ENCODE measurements at places on chromosomes 5 and 9.

- no peak for DNase-seq
These were observed 47.9 kb downstream of the STK10 start for GRCh38 chr5:172140120-172140519.

GRCh38 chr5:173625261-173625660 lies 8.8 kb upstream of the BOD1 start:
- no peak for DNase-seq

DNA sequence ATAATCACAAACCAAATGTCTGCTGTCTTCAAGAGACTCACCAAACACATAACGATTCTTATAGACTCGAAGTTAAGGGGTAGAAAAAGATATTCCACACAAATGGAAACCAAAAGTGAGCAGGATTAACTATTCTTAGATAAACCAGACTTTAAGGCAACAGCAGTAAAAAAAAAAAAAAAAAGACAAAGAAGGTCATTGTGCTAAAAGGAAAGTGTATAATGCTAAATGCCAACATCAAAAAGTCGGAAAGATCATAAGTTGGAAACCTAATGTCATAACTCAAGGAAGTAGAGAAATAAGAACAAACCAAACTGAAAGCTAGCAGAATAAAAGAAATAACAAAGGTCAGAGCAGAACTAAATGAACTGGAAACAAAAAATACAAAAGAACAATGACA lies 714.6 kb downstream of the SEMA5A start:
- no peak for DNase-seq

GRCh38 chr5:148853868-148854267 lies 27.5 kb downstream of the ADRB2 start:
- DNase-seq: no peak

DNA sequence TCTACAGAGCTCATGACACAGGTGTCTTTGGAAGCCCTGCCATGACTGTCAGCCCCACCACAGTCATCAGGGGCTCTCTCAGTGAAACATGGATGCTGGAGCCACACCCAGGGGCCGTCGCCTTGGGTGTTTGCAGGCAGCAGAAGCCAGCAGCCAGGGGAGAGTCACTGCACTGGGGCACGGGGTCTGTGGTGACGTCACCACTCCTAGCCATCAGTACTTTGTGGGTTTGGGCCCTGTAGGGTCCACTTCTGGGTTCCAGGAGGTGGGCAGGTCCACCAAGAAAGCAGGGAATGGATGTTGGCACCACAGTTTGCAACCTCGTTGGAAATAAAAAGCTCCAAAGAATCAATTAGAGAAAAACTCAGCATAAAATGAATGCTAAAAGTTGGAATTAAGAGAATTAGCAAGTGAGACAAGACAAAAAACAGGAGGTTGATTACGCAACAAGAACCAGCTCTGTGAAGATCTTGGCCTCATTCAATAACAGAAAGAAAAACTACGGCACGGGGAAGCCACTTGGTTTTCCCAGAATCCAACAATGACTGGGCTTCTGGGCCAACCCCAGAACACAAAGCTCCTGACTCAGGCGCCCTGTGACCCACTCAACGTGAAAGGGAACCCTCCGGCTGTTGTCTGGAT lies 34.3 kb downstream of the MED10 start:
- DNase-seq: no peak

- no peak for DNase-seq
These were observed 66.6 kb upstream of the ECM2 start for GRCh38 chr9:92602413-92602812.

- DNase-seq: no peak
These were observed 110.3 kb upstream of the PTCH1 start for GRCh38 chr9:95626885-95627558.

DNA sequence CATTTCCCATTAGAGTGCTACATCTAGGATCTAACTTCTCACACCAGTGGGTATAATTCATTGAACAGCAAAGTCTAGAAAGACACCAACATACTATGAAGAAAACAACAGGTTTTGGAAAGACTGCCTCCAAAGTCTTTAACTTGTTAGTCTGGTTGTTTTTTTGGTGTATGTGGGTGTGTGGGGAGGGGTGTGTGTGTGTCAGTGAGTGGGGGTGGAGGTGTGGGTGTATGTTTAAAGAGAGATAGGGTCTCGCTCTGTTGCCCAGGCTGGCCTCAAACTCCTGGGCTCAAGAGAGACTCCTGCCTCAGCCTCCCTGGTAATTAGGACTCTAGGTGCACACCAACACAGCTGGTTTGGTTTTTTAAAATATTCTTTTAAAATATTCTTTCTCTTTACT lies 59.7 kb downstream of the AP3B1 start:
- DNase-seq: no peak

DNA sequence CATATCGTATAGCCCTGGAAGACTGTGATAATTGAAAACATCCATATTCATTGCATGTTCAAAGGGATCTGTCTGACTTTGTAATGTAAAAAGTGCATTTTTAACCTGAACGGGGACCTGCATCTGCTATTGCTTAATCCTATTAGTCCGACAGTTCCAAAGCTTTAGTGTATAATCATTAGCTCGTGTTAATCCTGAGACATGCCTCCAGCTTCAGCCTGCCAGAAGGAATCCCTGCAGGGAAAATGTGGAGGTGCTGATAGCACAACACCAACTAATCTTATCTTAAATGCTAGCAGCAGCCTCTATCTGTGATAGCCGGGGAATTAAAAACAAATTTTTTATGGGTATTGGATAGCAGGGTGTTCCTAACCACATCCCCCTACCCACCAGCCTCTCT lies 495.2 kb downstream of the TLE4 start:
- DNase-seq: peak; percentile 88

- DNase-seq: peak; percentile 56
These were observed 71.4 kb downstream of the SERINC5 start for GRCh38 chr5:80184235-80185023.

DNA sequence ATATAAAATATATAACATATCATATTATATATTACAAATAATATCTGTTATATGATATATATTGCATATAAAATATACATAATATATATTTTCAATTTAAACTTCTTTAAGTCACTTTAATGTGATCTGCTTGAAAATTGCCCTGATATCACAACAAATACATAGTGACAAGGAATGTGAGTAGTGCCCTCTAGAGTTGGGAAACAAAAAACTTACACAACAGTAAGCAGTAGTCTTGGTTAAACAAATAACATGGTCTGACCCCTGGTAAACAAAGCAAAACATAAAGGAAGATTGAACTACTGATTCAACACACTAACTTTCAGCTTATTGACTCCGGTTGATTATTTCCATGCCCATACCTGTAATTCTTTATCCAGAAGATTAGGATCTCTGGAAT lies 188.3 kb upstream of the NMUR2 start:
- DNase-seq: no peak

DNA sequence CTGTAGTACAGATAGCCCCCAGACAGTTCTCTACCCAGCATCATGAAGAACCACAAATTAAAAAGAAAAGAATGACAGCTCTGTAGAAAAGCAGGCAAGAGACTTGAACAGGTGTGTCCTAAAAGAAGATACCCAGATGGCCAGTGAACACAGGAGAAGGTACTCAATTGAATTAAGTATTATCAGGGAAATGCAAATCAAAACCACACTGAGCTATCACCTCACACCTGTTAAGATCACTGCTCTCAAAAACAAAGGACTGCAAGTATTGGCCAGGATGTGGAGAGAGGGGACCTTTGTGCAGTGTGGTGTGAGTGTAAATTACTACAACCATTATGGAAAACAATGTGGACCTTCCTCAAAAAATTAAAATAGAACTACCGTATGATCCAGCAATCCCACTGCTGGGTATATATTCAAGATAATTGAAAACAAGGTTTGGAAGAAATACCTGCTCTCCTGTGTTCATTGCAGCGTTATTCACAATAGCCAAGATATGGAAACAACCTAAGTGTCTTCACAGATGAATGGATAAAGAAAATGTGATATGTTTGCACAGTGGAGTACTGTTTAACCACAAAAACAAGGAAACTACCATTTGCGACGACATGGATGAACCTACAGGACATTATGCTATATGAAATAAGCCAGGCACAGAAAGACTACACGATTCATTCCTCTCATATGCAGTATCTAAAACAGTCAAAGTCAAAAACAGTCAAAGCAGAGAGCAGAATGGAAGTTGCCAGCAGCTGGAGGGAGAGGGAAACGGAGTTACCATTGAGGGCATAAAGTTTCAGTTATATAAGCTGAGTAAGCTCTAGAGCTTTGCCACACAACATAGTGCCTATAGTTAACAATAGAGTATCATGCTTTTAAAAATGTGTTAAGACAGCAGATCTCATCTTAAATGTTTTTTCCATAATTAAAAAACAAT lies 102.6 kb downstream of the WNK2 start:
- DNase-seq: no peak

DNA sequence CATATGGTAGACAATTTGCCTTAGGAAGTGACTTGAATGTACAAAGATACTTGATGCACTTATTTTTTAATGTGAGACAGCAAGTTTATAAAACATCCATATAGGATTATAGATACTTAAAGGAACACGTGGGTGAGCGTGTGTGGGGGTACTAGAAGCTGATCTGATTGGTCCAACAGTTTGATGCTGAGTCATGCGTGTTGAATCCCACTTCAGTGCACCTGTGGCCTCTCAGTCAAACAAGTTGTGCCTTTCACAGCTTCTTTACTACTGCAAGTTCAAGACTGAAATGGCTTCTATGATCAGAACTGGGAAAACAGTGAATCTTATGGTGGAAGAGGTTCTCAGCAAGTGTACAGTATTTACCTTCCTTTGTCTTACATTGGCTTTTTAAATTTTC lies 98.9 kb downstream of the MAP1B start:
- DNase-seq: no peak

- DNase-seq: no peak
These were observed 96.0 kb upstream of the PHF24 start for GRCh38 chr9:34862043-34862442.

DNA sequence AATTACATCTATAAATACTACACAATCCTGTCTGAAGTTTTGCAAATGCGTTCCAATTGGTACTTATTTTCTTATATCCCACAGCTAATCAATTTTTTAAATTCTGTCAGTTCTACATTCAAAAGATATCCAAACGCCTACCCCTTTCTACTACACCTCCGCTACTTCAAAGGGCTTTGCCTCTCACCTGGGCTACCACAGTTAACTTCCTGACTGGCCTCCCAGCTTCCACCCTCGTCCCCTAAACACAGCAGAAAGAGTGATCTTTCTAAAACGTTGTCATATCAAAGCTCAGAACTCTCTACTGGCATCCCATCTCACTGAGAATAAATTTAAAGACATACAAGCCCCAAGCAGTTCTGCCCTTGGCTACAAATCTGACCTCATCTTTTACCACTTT lies 32.3 kb upstream of the NIPBL start:
- DNase-seq: no peak

DNA sequence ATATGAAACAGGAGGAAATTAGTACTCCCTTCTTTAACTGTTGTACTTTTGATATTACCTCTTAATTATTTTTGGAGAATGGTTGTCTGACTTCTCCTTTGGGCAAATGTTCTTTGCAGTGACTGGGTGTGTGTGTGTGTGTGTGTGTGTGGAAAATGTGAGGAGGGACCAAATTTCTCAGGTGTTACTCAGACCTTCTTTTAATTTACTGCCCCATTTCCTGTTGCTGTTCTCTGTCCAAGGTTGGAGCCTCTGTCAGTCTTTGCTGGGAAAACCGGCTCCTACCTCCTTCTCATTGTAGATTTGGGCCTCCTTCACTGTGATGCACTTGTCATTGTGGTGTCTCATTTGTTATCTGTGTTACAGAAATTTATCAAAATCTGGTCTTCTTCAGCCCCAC lies 68.4 kb downstream of the PBX3 start:
- DNase-seq: no peak

DNA sequence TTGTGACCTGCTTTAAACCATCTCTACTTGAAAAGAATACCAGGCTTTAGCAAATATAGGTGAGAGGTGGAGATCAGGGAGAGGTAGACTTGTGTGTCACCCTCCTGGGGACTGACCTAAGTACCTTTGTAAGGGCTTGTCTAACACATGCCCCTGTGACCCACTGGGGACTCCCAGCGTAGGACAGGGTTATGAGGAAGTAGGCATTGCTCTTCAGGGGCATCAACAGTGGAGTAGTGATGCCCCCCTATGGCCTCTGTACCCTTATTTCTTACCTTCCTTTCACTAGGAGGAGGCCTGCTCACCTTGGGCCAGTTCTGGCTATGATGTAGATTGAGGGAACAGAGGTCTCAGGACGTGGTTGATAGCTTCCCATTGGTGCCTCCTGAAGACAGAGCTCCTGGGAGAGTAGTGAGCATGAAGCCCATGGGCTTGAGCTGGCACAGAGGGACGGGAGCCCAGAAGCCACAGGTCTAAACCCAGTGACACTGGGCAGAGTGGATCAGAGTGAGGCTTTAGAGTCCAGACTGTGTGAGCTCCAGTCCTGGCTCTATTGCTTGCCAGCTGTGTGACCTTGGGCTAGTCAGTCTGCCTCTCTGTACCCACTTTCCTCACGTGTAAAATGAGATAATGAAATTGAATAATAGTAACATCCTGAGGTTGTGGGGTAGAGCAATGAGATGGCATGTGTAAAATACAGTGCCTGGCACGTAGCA lies 191.7 kb downstream of the AOPEP start:
- no peak for DNase-seq

DNA sequence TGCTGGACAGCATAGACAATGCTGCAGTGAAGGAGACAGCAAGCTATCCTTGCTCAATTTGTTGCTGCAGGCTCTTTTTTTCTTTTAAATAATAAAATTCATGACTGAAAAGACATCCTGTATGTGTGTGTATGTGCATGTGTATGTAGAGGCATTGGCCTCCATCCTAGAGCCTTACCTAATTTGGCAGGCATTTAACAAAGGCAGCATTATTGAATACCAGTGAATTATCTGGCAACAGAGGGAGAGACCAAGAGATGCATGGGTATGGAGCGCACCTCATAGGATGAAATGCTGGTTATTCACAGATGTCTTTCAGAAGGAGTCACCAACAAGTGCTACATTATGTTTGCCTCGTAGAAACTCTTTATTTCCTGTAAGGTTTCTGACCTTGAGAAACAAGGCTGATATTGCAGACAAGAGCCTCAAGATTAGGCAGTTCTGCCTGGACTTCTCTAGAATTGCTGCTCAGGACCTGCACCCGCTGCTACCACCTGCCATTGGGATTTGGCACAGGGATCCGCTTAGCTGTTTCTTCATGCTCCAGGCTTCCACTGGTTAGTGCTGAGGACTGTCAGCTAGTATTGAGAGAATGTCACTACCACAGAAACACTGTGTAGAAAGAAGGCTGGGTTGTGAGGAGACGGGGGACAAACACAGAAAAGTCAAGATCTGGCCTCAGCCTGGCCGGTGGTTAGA lies 247.7 kb upstream of the RFX3 start:
- DNase-seq: no peak

GRCh38 chr5:37814699-37815098 lies 25.1 kb downstream of the GDNF start:
- DNase-seq: no peak

- no peak for DNase-seq
These were observed 735 bp downstream of the ECPAS start for GRCh38 chr9:111483439-111483857.

DNA sequence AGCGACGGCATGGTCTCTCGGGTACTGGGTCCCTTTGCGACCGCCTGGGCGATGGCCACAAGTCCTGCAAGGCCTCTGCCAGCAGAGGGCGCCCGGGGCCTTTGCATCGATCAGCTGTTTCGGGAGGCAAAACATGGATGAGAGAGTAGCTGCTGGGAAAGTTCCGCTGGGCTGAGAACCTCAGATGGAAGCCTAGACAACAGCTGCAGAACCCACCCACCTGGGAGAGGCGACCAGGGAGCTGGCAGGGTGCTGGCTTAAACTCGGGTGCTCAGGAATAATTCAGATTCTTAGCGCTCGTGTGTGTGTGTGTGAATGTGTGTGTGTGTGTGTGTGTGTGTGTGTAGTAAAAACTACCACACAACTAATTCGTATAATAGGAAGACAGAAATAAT lies 50.0 kb downstream of the TRIM32 start:
- DNase-seq: peak; percentile 95

GRCh38 chr5:44770780-44771717 lies 37.7 kb upstream of the MRPS30 start:
- DNase-seq: no peak
